Ascending aorta (tissue), 2 donors: ENCODE measurements at places on chromosomes 2 and 18. TPM values are rescaled to one million over a fixed set of nuclear protein-coding genes. Genes with fewer than 3 reads are reported as not detected.
A peak's percentile ranks its signal among the peaks of the same experiment; 100 is the strongest.

GRCh38 chr2:38925982-38926381 lies 36.3 kb downstream of the ARHGEF33 start:
- H3K36me3 ChIP-seq: no peaks in the 10 kb centered on the region
- no peak for DNase-seq
- H3K4me3 ChIP-seq: no peak overlapping the region
- no peaks in the 10 kb centered on the region for H3K4me1 ChIP-seq
- no peaks in the 10 kb centered on the region for H3K27me3 ChIP-seq
- H3K27ac ChIP-seq: no peak overlapping the region

DNA sequence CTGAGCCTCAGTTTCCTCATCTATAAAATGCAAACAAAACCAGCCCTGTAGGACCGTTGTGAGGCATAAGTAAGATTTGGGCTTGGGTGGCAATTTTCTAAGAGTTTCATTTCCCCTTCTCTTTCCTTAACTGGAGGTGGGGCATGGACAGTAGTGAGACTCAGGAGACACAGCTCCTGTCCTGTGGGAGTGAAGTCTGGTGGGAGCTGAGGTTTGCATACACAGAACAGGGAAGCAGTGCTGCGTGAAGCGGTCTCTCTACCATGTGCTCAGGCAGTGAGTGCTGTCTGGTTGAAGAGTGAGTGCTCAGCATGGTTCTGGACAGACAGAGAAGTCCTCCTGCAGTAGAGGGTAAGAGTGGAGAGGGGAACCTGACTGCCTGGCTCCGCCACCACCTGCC lies 62.3 kb upstream of the MCFD2 start:
- H3K4me1 ChIP-seq: peaks cover 3% of the 10 kb centered on the region
- peaks cover 63% of the 10 kb centered on the region for H3K36me3 ChIP-seq
- H3K27ac ChIP-seq: no peak overlapping the region
- no peak overlapping the region for H3K4me3 ChIP-seq
- no peak for DNase-seq
- no peaks in the 10 kb centered on the region for H3K27me3 ChIP-seq

- H3K4me3 ChIP-seq: no peak overlapping the region
- H3K27me3 ChIP-seq: no peaks in the 10 kb centered on the region
- H3K4me1 ChIP-seq: peaks cover 7% of the 10 kb centered on the region
- H3K36me3 ChIP-seq: no peaks in the 10 kb centered on the region
These were observed 1.1 kb upstream of the NAPG start for GRCh38 chr18:10524507-10525370.

GRCh38 chr2:46967990-46968647 lies 52.5 kb upstream of the MCFD2 start:
- H3K27ac ChIP-seq: peak overlapping the region; percentile 80
- H3K4me3 ChIP-seq: peak overlapping the region; percentile 34
- no peak for DNase-seq
- H3K4me1 ChIP-seq: peaks cover 33% of the 10 kb centered on the region
- H3K36me3 ChIP-seq: no peaks in the 10 kb centered on the region

- no peaks in the 10 kb centered on the region for H3K27me3 ChIP-seq
- peak; percentile 60 for DNase-seq
- H3K27ac ChIP-seq: no peak within 1 kb of the TSS
- H3K36me3 ChIP-seq: no peaks in the 10 kb centered on the region
- H3K4me3 ChIP-seq: peak within 1 kb of the TSS; percentile 75
- peaks cover 2% of the 10 kb centered on the region for H3K4me1 ChIP-seq
These were observed at the start of gene TRABD2A for GRCh38 chr2:84880645-84881521. Gene TRABD2A, minus strand, starts transcription at chr2:84881084. Its CDS starts 45 bp downstream, at chr2:84881039.

- no peaks in the 10 kb centered on the region for H3K36me3 ChIP-seq
- no peaks in the 10 kb centered on the region for H3K4me1 ChIP-seq
- no peak overlapping the region for H3K4me3 ChIP-seq
These were observed 31.0 kb downstream of the CCDC195 start for GRCh38 chr2:224685121-224685520.

DNA sequence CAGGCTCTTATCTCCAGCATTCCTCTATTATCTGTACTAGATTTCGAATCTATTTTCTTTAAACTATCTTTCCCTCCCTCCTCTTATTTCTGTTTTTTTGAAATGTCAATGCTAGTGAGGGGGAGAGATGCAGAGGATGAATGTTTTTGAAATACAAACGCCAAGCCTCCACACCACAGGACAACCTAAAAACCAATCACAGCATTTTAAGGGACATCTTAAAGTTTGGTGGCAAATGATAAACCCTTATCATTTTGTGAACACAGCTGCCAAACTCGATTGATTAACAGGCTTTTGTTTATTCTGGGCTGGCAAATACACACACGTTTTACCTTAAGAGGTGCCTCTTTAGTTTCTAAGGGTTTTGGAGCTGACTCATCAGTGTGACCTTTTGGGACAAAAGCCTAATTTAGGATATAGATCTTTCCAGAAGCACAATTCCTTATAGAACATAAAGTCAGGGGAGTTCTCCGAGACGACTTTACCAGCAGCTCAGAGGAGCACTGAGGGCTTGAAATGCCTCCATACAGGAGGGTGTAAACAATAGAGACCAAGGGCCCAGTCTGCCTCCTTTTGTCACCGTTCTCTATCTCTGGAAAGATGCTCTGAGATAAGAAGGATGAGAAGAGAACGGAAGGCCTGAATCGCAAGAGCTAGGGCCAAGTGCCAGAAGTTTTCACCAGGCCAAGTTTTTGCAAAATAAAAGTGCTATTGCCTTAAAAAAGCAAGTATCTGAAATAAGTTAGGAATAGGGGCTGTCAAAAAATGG lies 4.2 kb upstream of the MEIS1 start:
- no peaks in the 10 kb centered on the region for H3K36me3 ChIP-seq
- DNase-seq: no peak
- peaks cover 2% of the 10 kb centered on the region for H3K4me1 ChIP-seq
- no peaks in the 10 kb centered on the region for H3K27me3 ChIP-seq

DNA sequence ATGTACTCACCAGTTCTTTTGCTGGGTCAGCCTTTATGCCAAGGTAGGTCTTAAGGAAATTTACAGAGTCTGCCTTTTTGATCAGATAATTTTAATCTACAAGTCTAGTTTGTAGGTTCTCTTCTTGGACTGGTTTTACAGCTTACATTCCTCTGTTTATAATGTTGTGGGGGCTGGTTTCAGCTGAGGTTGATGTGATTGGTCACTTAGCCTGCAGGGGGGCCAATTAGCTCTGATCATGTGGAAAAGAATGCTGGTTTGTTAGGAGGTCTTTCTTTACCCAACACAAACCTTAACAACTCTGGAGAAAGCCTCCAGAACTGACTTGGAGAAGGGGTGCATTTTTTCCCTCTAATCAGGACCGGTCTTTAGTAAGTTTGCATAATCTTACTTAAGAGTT lies at the start of gene KCNJ13:
KCNJ13 (minus strand) TSS at position 131 of the 400 bp plus-strand sequence. CDS start 5,203 bp downstream, outside the sequence.
- DNase-seq: no peak
- no peaks in the 10 kb centered on the region for H3K27me3 ChIP-seq
- no peak within 1 kb of the TSS for H3K4me3 ChIP-seq
- H3K27ac ChIP-seq: no peak within 1 kb of the TSS
- no peaks in the 10 kb centered on the region for H3K4me1 ChIP-seq

GRCh38 chr2:54088191-54088634 lies 27.2 kb upstream of the ACYP2 start:
- no peaks in the 10 kb centered on the region for H3K4me1 ChIP-seq
- H3K27ac ChIP-seq: no peak overlapping the region
- DNase-seq: no peak
- H3K27me3 ChIP-seq: no peaks in the 10 kb centered on the region

DNA sequence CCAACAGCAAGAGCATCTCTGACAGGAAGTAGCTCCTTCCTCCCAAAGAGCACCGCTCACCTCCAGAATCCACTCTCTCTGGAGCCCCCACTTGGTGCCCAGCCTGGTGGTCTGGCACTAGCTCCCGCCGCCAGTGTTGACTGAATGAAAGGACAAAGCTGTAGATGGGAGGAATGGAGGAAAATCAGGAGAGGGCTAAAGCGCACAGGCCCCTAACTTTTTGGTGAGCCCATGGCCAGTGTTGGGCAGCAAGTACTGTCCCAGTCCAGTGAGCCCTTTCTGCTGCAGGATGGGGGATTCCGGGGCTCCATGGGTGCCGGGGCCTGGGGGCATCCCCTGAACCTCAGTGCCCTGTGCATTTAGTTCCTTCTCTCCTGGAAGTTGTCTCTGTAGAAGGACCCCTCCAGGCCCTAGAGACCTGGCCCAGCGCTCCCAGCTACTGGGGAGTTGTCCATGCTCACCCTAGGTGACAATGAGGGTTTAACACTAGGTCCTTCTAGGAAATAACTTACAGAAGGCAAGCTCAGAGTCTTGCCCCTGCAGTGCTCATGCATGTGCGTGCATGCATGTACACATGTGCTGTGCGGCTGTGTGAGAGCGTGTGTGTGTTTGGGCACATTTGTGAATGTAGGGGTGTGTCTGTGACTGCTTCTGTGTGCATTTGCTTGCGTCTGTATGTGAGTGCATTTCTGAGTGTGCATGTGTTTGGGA lies 33.6 kb downstream of the GLI2 start:
- H3K4me3 ChIP-seq: no peak overlapping the region
- no peak overlapping the region for H3K27ac ChIP-seq
- no peak for DNase-seq
- no peaks in the 10 kb centered on the region for H3K27me3 ChIP-seq

DNA sequence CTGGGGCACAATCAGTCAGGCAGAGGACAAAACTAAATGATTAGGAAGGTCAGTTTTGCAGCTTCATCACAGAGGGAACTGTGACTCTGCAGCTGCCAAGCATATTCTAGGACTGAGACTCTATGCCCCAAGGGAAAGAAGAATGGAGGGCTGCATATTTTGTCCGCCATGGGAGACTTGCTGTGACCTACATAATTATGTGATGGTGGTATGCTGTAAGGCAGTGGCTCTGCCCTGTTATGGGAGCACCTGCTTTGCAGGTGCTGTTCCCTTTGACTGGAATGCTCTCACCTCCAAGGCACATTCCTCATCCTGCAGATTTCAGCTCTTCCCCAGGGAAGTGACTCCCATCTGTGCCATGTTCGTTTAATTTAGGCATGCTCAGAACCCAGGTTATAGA lies 261.9 kb upstream of the EPHA4 start:
- H3K27ac ChIP-seq: no peak overlapping the region
- H3K4me1 ChIP-seq: no peaks in the 10 kb centered on the region
- no peak overlapping the region for H3K4me3 ChIP-seq
- no peaks in the 10 kb centered on the region for H3K27me3 ChIP-seq
- H3K36me3 ChIP-seq: no peaks in the 10 kb centered on the region

- no peak overlapping the region for H3K4me3 ChIP-seq
- peaks cover 9% of the 10 kb centered on the region for H3K4me1 ChIP-seq
- peaks cover 5% of the 10 kb centered on the region for H3K36me3 ChIP-seq
- DNase-seq: no peak
- no peak overlapping the region for H3K27ac ChIP-seq
These were observed 10.8 kb downstream of the INPP1 start for GRCh38 chr2:190354003-190354690.

GRCh38 chr2:209323738-209324137 lies 100.1 kb upstream of the MAP2 start:
- H3K27me3 ChIP-seq: no peaks in the 10 kb centered on the region
- no peaks in the 10 kb centered on the region for H3K36me3 ChIP-seq
- no peak for DNase-seq
- H3K4me1 ChIP-seq: no peaks in the 10 kb centered on the region

- H3K4me1 ChIP-seq: no peaks in the 10 kb centered on the region
- H3K36me3 ChIP-seq: no peaks in the 10 kb centered on the region
These were observed 131.5 kb downstream of the MBP start for GRCh38 chr18:77001041-77001440.

DNA sequence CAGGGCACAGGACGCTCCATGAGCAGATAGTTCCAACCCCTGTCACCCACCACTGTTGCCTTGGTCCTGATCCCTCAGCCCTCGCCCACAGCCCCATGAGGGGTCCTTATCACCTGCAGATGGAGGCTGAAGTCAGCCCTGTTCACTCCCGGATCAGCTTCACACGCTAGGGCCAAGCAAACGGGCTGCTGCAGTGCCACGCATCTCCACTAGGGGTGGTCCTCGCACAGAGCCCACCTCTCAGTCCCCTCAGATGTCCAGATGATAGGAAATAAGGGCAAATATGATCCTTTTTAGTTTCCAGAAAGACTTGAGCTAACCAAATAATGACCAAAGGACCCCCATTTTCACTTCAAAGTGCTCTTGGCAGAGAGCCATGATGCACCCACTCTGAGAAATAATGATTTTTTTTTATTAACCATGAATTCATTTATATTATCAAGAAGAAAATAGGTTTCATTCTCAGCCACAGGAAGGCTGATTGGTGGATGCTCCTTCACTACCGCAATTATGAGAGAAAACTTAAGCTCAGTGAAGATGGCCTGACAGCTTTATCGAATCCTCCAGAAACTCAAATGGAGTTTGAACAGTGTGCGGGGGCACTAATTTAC lies 71.9 kb upstream of the KLHL29 start:
- DNase-seq: no peak
- no peaks in the 10 kb centered on the region for H3K4me1 ChIP-seq
- no peaks in the 10 kb centered on the region for H3K27me3 ChIP-seq
- no peaks in the 10 kb centered on the region for H3K36me3 ChIP-seq
- H3K4me3 ChIP-seq: no peak overlapping the region

GRCh38 chr2:121287146-121287798 lies 2.3 kb upstream of the TFCP2L1 start:
- no peak overlapping the region for H3K4me3 ChIP-seq
- H3K4me1 ChIP-seq: peaks cover 4% of the 10 kb centered on the region
- H3K27me3 ChIP-seq: peaks cover 8% of the 10 kb centered on the region
- no peaks in the 10 kb centered on the region for H3K36me3 ChIP-seq

GRCh38 chr2:235162082-235162836 lies 210.4 kb downstream of the SH3BP4 start:
- no peaks in the 10 kb centered on the region for H3K4me1 ChIP-seq
- no peak overlapping the region for H3K4me3 ChIP-seq
- no peaks in the 10 kb centered on the region for H3K27me3 ChIP-seq
- DNase-seq: no peak
- no peaks in the 10 kb centered on the region for H3K36me3 ChIP-seq

DNA sequence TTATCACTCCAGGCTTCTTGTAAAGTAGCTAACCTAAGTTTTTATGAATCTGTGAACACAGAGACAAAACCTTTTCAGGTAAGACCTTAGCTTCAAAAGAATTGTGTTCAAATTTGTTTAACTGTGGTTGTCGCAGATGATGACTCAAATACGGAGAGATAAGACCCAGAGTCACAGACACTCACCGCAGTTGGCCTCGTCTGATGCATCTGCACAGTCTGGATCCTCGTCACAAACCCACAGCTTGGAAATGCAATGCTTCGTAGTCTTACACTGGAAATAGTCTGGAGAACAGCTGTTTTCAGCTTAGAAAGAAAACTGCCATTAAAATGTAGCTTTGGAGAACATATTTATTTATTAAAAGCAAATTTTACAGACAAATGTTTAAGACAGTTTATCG lies 1662.1 kb upstream of the NXPH2 start:
- H3K4me3 ChIP-seq: no peak overlapping the region
- no peaks in the 10 kb centered on the region for H3K36me3 ChIP-seq
- no peaks in the 10 kb centered on the region for H3K4me1 ChIP-seq

CAPN14 gene
- total RNA-seq: not detected

CYB5A gene
- 58.1 TPM for total RNA-seq

ANKRD30BL gene
- not detected for total RNA-seq

ALPI gene
- total RNA-seq: not detected

OSBPL6 gene
- 1.4 TPM for total RNA-seq

SAG gene
- not detected for total RNA-seq
